Uterus (tissue), 4 donors: ENCODE measurements at places on chromosomes 7 and 10. TPM values are rescaled to one million over a fixed set of nuclear protein-coding genes. Genes with fewer than 3 reads are reported as not detected.
A peak's percentile ranks its signal among the peaks of the same experiment; 100 is the strongest.

GRCh38 chr7:100003711-100004661 lies 11.4 kb upstream of the ZKSCAN1 start:
- H3K36me3 ChIP-seq = no peaks in the 10 kb centered on the region
- DNase-seq = no peak
- H3K27ac ChIP-seq = no peak overlapping the region
- no peaks in the 10 kb centered on the region for H3K4me1 ChIP-seq

Gene CLEC5A
- 3.8 TPM for total RNA-seq

DNA sequence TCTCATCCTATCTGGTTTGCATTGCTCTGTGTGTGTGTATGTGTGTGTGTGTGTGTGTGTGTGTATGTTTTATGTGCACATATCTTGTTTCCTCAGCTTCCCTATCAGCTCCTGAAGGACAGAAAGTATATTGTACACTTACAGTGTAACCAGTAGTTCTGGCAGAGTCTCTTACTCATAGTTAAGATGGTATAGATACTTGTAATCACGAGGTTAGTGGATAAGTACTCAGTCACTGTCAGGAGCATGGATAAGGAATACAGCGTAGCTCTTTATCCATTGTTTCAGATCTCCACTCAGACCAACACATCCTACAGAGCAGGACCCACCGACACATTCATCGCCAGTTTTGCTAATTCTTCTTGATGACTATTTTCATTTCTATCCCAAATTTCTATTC lies 275.0 kb downstream of the TSPAN12 start:
- no peaks in the 10 kb centered on the region for H3K27me3 ChIP-seq
- H3K36me3 ChIP-seq = no peaks in the 10 kb centered on the region
- H3K4me1 ChIP-seq = no peaks in the 10 kb centered on the region
- DNase-seq = no peak
- no peak overlapping the region for H3K4me3 ChIP-seq

GRCh38 chr10:3435671-3436070 lies 263.1 kb upstream of the PITRM1 start:
- no peaks in the 10 kb centered on the region for H3K4me1 ChIP-seq
- no peak overlapping the region for H3K4me3 ChIP-seq
- H3K27ac ChIP-seq = no peak overlapping the region
- no peak for DNase-seq
- H3K36me3 ChIP-seq = no peaks in the 10 kb centered on the region
- H3K27me3 ChIP-seq = no peaks in the 10 kb centered on the region

GRCh38 chr7:1457949-1458682 lies 1.2 kb downstream of the MICALL2 start:
- peak overlapping the region; percentile 76 for H3K4me3 ChIP-seq
- H3K4me1 ChIP-seq = peaks cover 12% of the 10 kb centered on the region
- DNase-seq = no peak
- H3K27me3 ChIP-seq = no peaks in the 10 kb centered on the region

- H3K27ac ChIP-seq = no peak overlapping the region
- H3K27me3 ChIP-seq = no peaks in the 10 kb centered on the region
- H3K36me3 ChIP-seq = no peaks in the 10 kb centered on the region
Observed at GRCh38 chr7:898855-899681, 22.7 kb downstream of the GET4 start.

DNA sequence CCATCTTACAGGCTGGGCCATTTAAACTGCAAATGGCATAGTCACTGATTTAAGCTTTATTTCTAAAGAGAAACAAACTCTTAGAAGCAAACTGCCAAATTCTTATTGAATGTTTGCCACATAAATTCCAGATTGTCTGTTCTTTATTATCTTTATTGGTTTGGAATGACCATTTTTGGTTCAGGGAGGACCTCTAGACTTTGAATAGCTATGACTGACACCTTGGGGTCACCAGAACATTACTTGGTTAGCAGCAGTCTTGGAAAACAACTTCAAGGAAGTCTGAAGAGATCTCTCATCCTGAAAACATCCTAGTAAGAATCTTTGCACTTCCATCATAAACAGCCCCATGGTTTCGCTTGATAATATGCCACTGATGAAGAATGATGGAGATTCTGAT lies 197.1 kb downstream of the SUGCT start:
- no peaks in the 10 kb centered on the region for H3K36me3 ChIP-seq
- no peak overlapping the region for H3K4me3 ChIP-seq
- H3K27ac ChIP-seq = no peak overlapping the region

Gene LRRC27
- total RNA-seq = 0.59 TPM

DNA sequence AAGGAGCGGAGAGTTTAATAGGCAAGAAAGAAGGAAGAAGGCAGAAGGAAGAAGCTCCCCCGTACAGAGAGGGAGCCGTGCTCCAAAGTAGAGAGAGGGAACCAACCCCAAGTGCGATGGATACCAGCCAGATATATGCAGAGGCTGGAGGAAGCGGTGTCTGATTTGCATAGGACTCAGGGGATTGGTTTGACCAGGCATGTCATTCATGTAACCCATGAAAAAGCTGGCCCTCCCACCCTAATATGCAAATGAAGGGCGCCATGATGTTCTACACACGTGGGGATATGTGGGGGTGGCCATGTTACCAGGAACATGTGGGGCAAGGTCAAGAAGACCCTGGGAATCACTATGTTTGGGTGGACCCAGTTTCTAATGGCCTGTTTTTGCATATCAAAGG lies 40.6 kb upstream of the FAM3C start:
- no peaks in the 10 kb centered on the region for H3K36me3 ChIP-seq
- H3K27me3 ChIP-seq = no peaks in the 10 kb centered on the region
- no peaks in the 10 kb centered on the region for H3K4me1 ChIP-seq
- no peak overlapping the region for H3K4me3 ChIP-seq
- no peak overlapping the region for H3K27ac ChIP-seq
- no peak for DNase-seq

DNA sequence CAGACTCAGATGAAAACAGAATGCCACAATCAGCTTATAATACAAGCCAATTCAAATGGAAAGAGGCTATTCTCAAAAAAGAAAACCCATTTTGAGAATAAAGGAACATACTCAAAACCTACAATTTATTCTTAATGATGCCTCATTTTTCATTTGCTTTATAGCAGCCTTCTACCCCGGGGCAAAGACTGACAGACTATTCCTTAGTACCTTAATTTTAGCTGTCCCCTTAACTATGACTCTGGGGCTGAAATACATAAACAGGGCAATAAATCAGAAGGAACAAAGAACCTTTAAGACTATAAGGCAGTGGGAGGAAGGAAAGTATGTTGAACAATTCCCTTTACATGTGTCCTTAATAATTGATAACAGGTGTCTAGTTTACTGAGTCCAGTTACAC lies 76.8 kb downstream of the TMEM106B start:
- DNase-seq = no peak
- no peaks in the 10 kb centered on the region for H3K4me1 ChIP-seq
- H3K4me3 ChIP-seq = no peak overlapping the region

DNA sequence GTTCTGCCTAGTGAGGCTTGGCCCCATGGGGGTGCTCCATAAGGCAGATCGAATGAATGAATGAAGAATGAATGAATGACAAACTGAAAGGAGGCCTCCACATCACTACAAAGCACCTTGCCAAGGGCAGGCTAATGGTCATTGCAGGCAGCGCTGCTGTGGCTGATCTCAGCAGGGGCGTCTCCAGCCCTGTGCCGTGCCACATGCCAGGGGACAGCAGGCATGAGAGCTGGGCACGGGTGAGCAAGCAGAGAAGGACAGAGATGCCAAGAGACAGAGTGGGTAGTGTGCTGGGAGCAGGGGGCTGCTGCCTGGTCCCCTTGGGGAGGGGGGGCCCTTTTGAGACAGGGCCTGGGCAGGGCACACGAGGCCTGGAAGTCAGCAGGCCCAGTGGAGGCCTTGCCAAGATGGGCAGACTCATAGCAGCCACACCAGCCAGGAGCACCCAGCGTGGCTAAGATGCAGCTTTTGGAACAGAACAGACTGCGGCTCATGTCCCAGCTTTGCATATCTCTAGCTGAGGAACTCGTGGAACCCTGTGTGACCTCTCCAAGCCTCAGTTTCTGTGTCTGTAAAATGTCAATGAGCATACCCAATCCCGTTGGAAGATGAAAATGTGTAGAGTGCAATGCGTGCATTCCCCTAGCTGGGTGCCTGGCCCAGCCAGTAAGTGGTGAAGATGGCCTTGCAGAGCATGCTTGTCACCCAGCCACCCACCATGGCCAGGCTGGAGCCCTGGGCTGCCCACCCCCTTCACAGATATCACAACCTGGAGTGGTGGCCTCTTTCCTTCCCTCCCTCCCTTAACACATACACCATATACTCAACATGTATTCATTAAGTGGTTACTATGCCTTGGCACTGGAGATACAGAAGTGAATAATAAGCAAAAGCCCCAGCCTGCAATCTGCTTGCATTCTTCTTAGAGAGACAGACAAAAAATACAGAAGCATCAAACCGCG lies 61.1 kb upstream of the LRRC18 start:
- no peaks in the 10 kb centered on the region for H3K36me3 ChIP-seq
- no peaks in the 10 kb centered on the region for H3K27me3 ChIP-seq
- no peak overlapping the region for H3K4me3 ChIP-seq
- H3K4me1 ChIP-seq = no peaks in the 10 kb centered on the region
- DNase-seq = no peak
- no peak overlapping the region for H3K27ac ChIP-seq

- DNase-seq = peak; percentile 63
- no peaks in the 10 kb centered on the region for H3K4me1 ChIP-seq
- H3K4me3 ChIP-seq = no peak overlapping the region
Observed at GRCh38 chr10:79286318-79286951, 60.8 kb upstream of the PPIF start.

Gene LRRC4
- 0.29 TPM for total RNA-seq

DNA sequence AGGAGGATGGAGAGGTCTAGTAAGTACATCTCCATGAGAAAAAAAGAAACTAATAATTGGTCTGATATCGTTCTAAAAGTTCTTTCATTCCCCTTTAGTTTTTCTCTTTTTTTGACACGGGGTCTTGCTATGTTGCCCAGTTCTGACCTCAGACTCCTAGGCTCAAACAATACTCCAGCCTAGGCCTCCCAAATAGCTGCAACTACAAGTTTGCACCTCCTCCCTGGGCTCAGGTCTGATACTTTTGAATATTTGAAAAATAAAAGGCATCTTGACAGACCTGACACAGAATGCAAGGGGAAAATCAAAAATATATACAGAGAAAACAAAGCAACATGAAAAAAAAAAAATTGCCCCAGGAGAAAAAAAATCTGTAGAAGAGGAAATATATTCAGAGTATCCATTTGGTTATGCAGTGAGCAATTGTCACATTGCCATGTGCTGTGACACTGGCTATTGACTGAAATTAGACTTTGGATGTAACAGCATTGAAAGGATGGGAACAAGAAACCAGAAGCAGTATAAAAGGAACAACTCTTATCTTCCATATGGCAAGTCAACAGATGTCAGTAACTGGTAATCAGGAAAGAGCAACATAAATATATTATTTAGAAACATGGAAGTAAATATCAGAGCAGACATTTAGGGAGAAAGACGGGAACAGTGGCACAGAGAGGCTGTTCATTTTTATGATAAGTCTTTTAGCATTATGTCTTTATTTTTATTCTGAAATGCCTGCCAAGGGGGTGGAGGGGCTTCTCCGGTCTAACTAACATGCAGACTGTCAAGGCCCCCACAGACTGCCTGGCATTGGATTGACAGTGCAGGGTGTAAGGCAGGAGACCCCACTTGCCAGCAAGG lies 408.4 kb downstream of the PARD3 start:
- peaks cover 3% of the 10 kb centered on the region for H3K4me1 ChIP-seq
- H3K4me3 ChIP-seq = no peak overlapping the region
- no peak overlapping the region for H3K27ac ChIP-seq
- H3K36me3 ChIP-seq = no peaks in the 10 kb centered on the region

DNA sequence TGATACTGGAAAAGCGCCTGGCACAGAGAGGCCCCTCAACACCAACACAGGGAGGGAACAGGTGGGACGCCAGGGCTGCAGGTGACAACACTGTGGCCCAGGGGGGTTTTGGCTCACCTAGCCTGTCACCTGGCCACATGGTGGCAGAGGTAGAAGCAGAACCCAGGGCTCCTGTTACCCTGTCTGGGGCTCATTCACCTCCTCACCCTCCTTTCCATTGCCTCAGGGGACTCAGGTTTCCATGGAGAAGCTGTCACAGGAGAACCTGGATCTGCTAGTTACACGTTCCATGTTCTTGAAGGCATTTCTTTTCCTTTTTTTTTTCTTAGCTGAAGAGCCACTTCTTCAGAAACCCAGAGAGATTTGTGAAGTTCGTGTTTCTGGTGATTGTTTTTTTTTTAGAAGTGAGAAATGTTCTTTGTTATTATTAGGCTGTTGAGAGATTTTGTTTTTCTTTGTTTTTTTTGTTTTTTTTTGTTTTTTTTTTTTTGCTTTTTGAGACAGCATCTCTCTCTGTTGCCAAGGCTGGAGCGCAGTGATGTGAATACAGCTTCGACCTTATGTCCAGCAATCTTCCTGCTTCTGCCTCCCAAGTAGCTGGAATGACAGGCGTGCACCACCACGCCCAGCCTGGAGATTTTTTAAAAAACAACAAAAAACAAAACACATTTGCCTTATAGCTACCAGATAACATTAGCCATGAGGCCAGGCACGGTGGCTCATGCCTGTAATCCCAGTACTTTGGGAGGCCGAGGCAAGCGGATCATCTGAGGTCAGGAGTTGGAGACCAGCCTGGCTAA lies 16.0 kb downstream of the DENND2A start:
- H3K4me3 ChIP-seq = no peak overlapping the region
- no peaks in the 10 kb centered on the region for H3K36me3 ChIP-seq
- peaks cover 5% of the 10 kb centered on the region for H3K4me1 ChIP-seq
- H3K27ac ChIP-seq = peak overlapping the region; percentile 87
- DNase-seq = no peak
- H3K27me3 ChIP-seq = no peaks in the 10 kb centered on the region

Gene TRA2A
- total RNA-seq = 91.1 TPM

GRCh38 chr7:36650766-36651312 lies 73.5 kb downstream of the AOAH start:
- no peak for DNase-seq
- H3K4me3 ChIP-seq = no peak overlapping the region
- no peaks in the 10 kb centered on the region for H3K27me3 ChIP-seq
- H3K27ac ChIP-seq = no peak overlapping the region
